Mesangial cell (primary cell): ENCODE measurements at places on chromosomes 5 and 9. TPM values are rescaled to one million over a fixed set of nuclear protein-coding genes. Genes with fewer than 3 reads are reported as not detected.

The DBH gene
- total RNA-seq = not detected in 2 replicates

The PCDHA4 gene
- 0.16 and 1.3 TPM in 2 replicates for total RNA-seq

The C8G gene
- not detected in 2 replicates for total RNA-seq

The TEK gene
- total RNA-seq = 0.98 and 3.4 TPM in 2 replicates

The TAS2R1 gene
- total RNA-seq = not detected in 2 replicates

The ISL1 gene
- total RNA-seq = not detected in 2 replicates

The PCDHGB4 gene
- 4.2 and 7.1 TPM in 2 replicates for total RNA-seq

The OR1L4 gene
- total RNA-seq = not detected in 2 replicates

The OLFML2A gene
- 13.7 and 104 TPM in 2 replicates for total RNA-seq

The IL3 gene
- total RNA-seq = not detected in 2 replicates

The SH3RF2 gene
- total RNA-seq = 15.2 and 19.6 TPM in 2 replicates

The CDKN2B gene
- total RNA-seq = 17.6 and 21.8 TPM in 2 replicates

The SLC6A19 gene
- total RNA-seq = not detected in 2 replicates

The TMEM215 gene
- not detected in 2 replicates for total RNA-seq

The NIPBL gene
- total RNA-seq = 10.6 and 14.6 TPM in 2 replicates

The MCTP1 gene
- total RNA-seq = 17.9 and 23.7 TPM in 2 replicates

The MED22 gene
- total RNA-seq = 24.0 and 32.5 TPM in 2 replicates

The DEPDC1B gene
- total RNA-seq = 2.9 and 35.4 TPM in 2 replicates

The MARCOL gene
- not detected in 2 replicates for total RNA-seq

The OR1Q1 gene
- total RNA-seq = not detected in 2 replicates

The RAI14 gene
- 112 and 118 TPM in 2 replicates for total RNA-seq

The HTR4 gene
- not detected in 2 replicates for total RNA-seq

The DIMT1 gene
- total RNA-seq = 30.3 and 33.4 TPM in 2 replicates

The GPR151 gene
- not detected in 2 replicates for total RNA-seq

The SLC36A3 gene
- total RNA-seq = not detected in 2 replicates

The CRB2 gene
- total RNA-seq = 3.3 and 94.2 TPM in 2 replicates

The PCDHGA11 gene
- 5.4 and 10.4 TPM in 2 replicates for total RNA-seq

The PCDHGB1 gene
- 0.49 and 2.9 TPM in 2 replicates for total RNA-seq

The ZNF367 gene
- 1.3 and 6.5 TPM in 2 replicates for total RNA-seq

The RIOK2 gene
- 8.5 and 10.5 TPM in 2 replicates for total RNA-seq

The CBY3 gene
- 0.81 TPM in 1 of 2 replicates, not detected in the other for total RNA-seq

The BTNL3 gene
- total RNA-seq = not detected in 2 replicates

The FCN1 gene
- not detected in 2 replicates for total RNA-seq

The GABRA6 gene
- total RNA-seq = not detected in 2 replicates

The DRD1 gene
- total RNA-seq = not detected in 2 replicates

The MED10 gene
- 17.7 and 18.9 TPM in 2 replicates for total RNA-seq

The S1PR3 gene
- 3.3 and 7.2 TPM in 2 replicates for total RNA-seq

The NPR3 gene
- 0.81 and 3.0 TPM in 2 replicates for total RNA-seq

The TMEM174 gene
- total RNA-seq = 0.13 TPM in 1 of 2 replicates, not detected in the other

The SPOCK1 gene
- total RNA-seq = 12.9 and 21.5 TPM in 2 replicates

The S100Z gene
- not detected in 2 replicates for total RNA-seq

The SYK gene
- 6.5 and 7.5 TPM in 2 replicates for total RNA-seq

The WNK2 gene
- total RNA-seq = 0.13 and 0.33 TPM in 2 replicates

The PCDHA1 gene
- total RNA-seq = under 0.01 and 0.16 TPM in 2 replicates

The PRUNE2 gene
- total RNA-seq = 4.2 and 7.7 TPM in 2 replicates

The CACNA1B gene
- total RNA-seq = 0.16 and 0.51 TPM in 2 replicates

The IL31RA gene
- total RNA-seq = 0.38 and 1.1 TPM in 2 replicates

The SPATA31D4 gene
- total RNA-seq = not detected in 2 replicates

The CMYA5 gene
- under 0.01 and 0.89 TPM in 2 replicates for total RNA-seq
